ENCODE measurements at places on chromosomes 5 and 9. TPM values are rescaled to one million over a fixed set of nuclear protein-coding genes. Genes with fewer than 3 reads are reported as not detected.

Gene GFI1B
- 0.51 TPM for total RNA-seq

Gene LAMC3
- total RNA-seq = 6.4 TPM

Gene ROR2
- total RNA-seq = 14.0 TPM

Gene DOCK8
- 22.8 TPM for total RNA-seq

Gene OR1J2
- total RNA-seq = not detected

Data from tongue (tissue), 3 donors.